ENCODE measurements at places on chromosomes 4 and X.

DNA sequence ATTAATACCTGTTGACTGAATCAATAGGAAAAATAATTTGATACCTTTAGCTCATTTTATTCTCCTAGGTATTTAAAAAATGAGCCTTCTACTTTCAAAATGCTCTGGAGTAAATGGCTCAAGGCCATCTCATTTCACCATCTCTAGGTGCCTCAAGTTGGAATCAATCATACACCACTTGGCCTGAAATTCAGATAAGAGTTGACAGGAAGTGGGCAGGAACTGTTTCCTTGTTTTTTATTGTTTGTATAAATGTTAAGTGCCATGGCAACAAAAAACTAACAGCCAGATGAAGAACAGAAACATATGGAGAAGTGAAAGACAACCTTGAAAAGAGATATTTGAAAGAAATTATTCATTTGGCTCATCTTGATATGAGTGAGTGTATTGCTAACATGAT, 12.4 kb downstream of the LIMCH1 start:
- no peak for DNase-seq

DNA sequence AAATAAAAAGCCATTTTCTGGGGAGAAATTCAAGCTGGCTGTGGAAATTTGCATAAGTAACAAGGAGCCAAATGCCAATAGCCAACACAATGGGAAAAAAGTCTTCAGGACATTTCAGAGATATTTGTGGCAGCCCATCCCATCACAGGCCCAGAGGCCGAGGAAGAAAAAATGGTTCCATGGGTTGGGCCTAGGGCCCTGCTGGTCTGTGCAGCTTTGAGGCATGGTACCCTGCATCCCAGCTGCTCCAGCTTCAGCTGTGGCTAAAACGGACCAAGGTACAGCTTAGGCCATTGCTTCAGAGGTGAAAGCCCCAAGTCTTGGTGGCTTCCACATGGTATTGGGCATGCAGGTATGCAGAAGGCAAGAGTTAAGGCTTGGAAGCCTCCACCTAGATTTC, 14.2 kb upstream of the IL9R start:
- no peak for DNase-seq

DNA sequence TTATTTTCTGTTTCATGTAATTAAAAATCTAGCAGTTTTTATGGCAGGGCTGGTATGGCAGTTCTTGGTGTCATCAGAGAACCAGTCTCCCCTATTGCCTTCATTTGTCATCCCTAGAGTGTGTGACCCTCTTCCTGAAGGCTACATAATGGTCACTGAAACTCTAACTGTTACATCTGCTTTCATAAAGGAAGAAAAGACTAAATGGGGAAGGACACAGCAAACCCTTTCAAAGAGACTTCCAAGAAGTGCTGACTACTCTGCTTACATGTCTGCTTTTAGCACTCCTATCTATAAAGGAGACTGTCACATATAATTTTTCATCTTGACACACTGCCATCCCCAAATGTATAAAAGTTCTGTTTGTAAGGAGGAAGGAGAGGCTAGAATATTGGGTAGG, 105.9 kb upstream of the DIAPH2 start:
- no peak for DNase-seq

- no peak for DNase-seq
These were observed 131.2 kb downstream of the UNC5C start for GRCh38 chr4:95417531-95417930.

- no peak for DNase-seq
These were observed 215.2 kb upstream of the ETNPPL start for GRCh38 chr4:108978066-108978465.

DNA sequence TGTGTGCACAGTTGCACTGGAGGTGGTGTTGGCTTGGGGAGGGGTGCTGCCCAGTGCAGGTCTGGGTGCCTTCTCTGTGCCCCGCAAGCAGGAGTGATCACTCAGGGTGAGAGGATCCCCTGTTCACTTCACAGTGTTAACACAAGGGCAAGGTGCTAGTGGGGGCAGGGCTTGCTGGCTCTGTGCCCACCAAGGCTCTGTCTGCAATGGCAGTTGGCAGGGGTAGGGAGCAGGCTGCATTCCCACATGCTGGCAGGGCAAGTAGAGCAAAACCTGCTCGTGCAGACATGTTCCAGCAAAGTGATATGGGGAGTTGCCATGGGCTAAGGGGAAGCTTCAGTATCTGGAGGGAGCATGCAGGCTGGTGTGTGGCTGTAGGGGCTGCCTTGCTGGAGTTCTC, 428.0 kb downstream of the ZNF674 start:
- no peak for DNase-seq

Measured in omental fat pad (tissue), 4 donors.